ENCODE measurements at places on chromosomes 1 and 21. TPM values are rescaled to one million over a fixed set of nuclear protein-coding genes. Genes with fewer than 3 reads are reported as not detected.
A peak's percentile ranks its signal among the peaks of the same experiment; 100 is the strongest.

GRCh38 chr1:6117064-6117463 lies 63.1 kb downstream of the CHD5 start:
- no peaks in the 10 kb centered on the region for H3K27me3 ChIP-seq
- H3K4me3 ChIP-seq: no peak overlapping the region

DNA sequence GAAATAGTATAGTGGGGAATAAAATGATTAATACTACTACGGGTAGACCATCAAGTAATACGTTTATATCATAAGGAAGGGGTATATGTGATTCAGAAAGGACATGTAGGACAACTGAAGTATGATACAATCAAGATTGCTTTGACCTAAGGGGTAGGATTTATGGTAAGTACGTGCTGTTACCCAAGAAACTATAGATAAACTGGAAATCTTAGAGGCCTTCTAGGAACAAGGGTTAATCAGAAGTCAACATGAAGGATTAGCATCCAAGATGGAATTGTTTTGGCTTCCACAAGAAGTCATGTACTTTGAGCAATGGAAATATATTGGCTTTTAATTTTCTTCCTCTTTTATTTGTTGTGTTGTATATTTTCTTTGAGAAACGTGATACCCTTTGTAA lies 13.2 kb upstream of the ZMYM4 start:
- DNase-seq: no peak
- H3K27me3 ChIP-seq: no peaks in the 10 kb centered on the region
- no peaks in the 10 kb centered on the region for H3K36me3 ChIP-seq
- H3K27ac ChIP-seq: no peak overlapping the region

DNA sequence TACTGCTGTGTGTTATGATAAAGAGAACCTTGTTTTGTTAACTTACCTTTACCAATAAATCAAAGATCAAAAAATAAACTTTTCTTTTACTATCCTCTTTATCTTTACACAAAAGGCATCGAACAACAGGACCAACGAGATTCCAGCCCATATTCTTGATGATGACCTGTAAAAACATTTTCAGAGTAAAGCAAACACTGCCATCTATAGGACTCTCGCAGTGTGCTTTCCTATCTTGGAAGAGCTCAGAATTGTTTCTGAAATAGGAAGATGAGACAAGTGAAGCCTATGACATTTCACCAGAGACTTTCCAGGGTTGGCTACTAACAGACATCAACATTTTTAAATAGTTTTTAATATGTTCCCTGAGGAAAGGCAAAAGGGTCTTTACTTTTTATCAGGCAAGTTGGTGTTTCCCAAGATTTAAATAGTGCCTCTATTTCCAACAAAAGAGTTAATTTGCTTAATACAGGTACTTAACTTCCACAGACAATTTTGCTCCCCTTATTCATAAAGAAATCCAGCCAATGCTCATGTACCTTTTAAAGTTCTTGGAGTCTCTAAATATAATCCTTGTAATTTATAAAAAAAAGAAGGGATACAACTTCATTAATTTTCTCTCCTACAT lies 7.3 kb downstream of the GLMN start:
- H3K4me3 ChIP-seq: no peak overlapping the region
- H3K27me3 ChIP-seq: no peaks in the 10 kb centered on the region
- no peak overlapping the region for H3K27ac ChIP-seq
- peaks cover 44% of the 10 kb centered on the region for H3K36me3 ChIP-seq

DNA sequence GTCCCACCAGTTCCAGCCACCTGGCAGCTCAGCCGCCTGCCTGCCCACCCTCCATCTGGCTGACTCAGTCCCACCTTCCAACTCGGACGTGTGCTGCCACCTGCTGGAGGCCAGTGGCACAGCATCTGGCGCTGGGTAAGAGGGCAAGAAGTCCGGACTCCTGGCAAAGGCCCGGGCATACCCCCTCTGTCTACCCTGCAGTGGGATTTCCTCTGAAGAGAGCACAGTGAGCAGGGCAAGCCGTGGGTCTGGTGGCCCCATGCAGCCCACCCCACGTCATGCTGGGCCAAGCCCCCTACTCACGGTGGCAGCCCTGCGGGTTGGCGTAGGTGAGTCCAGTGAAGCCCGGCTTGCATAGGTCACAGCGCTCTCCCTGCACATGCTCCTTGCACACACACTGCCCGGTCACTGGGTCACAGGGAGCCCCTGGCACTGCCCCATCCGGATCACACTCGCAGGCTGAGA lies 24.5 kb downstream of the LAMB3 start:
- no peaks in the 10 kb centered on the region for H3K36me3 ChIP-seq
- no peak overlapping the region for H3K4me3 ChIP-seq
- DNase-seq: peak; percentile 84
- no peaks in the 10 kb centered on the region for H3K27me3 ChIP-seq

Gene PTPRU
- polyA plus RNA-seq: 22.9 TPM

GRCh38 chr1:79749607-79750006 lies 743.1 kb upstream of the ADGRL4 start:
- DNase-seq: no peak
- no peaks in the 10 kb centered on the region for H3K36me3 ChIP-seq
- H3K27me3 ChIP-seq: no peaks in the 10 kb centered on the region
- no peaks in the 10 kb centered on the region for H3K4me1 ChIP-seq
- no peak overlapping the region for H3K27ac ChIP-seq
- no peak overlapping the region for H3K4me3 ChIP-seq

DNA sequence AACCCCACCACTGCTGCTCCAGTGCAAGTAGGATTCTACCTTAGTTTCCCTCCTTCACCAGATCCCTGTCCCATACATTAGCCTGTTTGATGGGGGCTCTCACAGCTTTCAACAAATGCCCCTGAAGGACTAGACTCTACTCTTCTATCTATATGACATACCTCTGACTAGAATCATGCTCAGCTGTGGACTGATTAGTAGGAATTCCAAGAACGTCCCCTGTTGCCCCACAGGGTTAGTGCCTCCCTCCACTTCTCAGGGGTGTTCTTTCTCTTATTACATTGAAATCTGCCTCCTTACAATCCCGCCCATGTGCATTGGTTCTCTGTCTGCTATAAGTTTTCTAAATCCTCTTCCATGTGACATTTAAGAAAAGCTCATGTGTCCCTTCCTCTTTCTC lies 375.9 kb upstream of the DUSP10 start:
- DNase-seq: no peak
- no peaks in the 10 kb centered on the region for H3K27me3 ChIP-seq
- H3K4me1 ChIP-seq: no peaks in the 10 kb centered on the region
- no peaks in the 10 kb centered on the region for H3K36me3 ChIP-seq
- no peak overlapping the region for H3K27ac ChIP-seq

Gene IQGAP3
- polyA plus RNA-seq: 0.42 TPM

DNA sequence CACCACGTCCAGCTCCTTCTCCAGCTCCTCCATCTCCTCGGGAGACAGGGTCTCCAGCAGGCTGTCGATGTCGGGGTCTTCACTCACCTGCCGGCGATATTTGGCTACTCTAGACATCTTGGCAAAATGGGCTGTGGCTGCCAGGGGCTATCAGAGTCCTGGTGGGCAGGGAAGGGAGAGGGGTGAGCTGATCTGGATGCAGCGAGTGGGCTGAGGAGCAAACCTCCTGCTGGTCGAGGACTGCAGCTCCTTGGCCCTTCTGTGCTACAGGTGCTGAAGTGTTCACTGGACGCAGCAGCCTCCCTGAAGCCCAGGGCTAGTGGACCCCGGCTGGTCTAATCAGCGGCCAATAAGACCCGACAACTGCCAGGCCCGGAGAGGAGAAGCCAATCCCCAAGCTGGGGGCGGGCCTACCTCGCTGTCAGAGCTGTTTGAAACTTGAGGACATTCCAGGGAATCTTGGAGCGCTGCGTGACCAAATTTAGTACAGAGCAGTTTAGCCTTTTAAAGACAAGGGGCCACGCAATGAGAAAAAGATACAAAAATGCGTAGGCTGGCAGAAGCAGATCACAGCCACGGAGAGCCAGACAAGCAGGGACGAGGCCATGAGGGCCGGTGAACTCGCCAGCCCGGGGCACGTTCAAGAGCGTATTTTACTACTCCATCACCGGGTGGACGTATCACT lies at the start of gene LMOD1:
TSS of gene LMOD1 (minus strand) at position 325 of the 685 bp plus-strand sequence. CDS start at position 117, 208 bp downstream.
- H3K36me3 ChIP-seq: no peaks in the 10 kb centered on the region
- H3K27me3 ChIP-seq: peaks cover 3% of the 10 kb centered on the region
- peaks cover 24% of the 10 kb centered on the region for H3K4me1 ChIP-seq
- peak within 1 kb of the TSS; percentile 34 for H3K4me3 ChIP-seq
- H3K27ac ChIP-seq: peak within 1 kb of the TSS; percentile 69
